ENCODE measurements at places on chromosomes 16 and 17.

GRCh38 chr17:41925991-41926590, 4.3 kb upstream of the ODAD4 start:
- no peak for DNase-seq

DNA sequence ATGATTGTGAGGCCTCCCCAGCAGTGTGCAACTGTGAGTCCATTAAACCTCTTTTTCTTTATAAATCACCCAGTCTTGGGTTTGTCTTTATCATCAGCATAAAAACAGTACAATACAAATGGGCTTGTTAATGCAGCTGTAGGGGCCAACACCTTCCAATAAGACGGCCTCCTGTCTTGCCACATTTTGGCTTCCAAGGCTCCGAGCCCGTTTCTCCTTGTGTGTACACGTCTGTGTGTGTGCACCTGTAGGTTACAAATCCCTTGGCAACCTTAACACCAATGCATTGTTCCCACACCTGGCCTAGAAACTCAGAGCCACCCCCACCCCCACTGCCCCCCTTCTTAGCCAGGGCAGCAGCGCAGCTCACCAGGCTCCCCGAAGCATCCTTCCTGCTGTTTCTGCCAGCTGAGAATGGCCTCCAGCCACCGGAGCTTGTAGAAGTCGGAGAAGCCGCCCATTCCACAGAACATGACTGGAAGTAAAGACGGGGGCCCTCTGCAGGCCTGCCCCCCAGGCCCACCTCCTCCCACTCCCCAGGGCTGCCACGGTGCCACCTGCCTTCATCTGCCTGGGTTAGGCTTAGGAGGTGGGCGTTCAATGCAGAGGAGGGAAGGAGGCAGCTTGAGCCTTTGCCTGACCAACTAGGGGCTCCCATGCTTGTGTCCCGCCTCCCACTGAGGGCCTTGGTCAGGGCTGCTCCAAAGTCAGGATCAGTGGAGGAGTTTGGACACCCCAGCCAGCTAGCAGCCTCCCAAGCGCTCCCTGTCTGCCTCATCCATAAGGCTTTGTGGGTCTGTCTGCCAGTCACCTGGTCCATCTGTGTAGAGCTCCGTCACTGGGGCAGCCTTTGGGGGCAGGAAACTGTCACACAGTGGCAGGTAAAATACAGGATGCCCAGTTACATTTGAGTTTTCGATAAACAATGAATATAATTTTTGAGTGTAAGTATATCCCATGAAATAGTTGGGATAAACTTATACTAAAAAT, 10.6 kb downstream of the C16orf89 start:
- DNase-seq, result no peak

- DNase-seq, result no peak
Observed at GRCh38 chr17:81599719-81600486, 37.0 kb downstream of the NPLOC4 start.

GRCh38 chr17:28615260-28615940, 1.4 kb upstream of the RSKR start:
- DNase-seq, result no peak

DNA sequence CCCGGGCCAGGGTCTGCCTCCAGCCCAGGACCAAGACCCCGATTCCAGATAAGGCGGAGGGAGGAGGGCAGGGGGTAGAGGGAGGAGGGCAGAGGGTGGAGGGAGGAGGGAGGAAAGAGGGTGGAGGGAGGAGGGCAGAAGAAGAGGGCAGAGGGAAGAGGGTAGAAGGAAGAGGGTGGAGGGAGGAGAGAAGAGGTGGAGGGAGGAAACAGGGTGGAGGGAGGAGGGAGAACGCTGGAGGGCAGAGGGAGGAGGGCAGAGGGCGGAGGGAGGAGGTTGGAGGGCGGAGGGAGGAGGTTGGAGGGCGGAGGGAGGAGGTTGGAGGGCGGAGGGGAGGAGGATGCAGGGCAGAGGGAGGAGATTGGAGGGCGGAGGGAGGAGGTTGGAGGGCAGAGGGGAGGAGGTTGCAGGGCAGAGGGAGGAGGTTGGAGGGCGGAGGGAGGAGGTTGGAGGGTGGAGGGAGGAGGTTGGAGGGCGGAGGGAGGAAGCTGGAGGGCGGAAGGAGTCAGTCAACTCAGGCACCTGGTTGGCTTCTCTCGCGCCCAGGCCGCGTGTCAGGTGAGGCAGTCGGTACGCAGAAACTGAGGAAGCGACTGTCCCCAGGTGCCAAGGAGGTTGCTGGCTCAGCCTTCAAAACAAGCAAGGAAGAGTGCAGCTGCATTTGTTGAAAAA, 65.2 kb downstream of the KLHDC4 start:
- DNase-seq, result no peak

DNA sequence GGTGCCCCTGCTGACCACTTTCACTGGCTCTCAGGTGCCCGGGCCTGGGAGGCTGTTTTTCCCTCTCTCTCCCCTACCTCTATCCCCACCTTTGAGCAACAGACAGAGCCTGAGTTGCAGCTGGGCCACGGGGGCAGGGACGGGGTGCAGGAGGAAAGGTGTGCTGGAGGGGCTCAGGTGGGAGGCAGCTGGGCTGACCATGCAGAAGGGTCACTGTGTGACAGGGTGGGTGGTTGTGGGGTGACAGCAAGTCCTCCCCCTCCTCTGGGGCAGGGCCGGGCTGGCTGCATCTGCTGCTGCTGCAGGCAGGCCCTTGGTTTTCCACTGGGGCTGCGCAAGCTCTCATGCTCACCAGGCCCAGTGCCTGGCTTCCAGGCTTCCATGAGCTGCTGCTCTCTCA, 6.6 kb downstream of the ZNF319 start:
- DNase-seq, result no peak

DNA sequence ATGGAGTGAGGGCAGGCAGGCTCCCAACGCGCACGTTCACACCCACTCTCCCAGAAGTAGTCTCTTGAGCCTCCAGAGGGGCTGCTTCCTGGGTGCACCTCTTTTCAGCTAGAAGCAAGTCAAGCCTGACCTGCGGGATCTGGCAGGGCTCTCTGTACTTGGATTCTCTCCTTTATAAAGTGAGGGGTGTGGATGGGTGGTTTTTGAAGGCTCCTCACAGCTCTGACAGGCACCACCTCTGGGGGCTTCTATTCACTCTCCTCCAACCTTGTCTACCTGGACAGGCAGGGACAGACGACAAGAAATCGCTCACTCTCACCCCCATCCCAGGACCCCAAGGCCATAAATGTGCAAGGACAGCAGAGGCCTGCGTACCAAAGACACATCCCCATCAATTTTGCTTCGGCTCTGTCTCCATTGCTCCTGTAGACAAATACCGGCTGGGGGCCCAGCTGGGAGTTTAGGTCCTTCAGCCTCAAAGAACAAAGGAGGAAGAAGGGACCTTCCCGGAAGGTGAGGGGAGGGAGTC, 814 bp upstream of the DYNLL2 start:
- no peak for DNase-seq

- no peak for DNase-seq
Observed at GRCh38 chr17:18267366-18267765, 6.9 kb downstream of the MIEF2 start.

- DNase-seq, result no peak
Observed at GRCh38 chr17:44414394-44415155, 25.1 kb upstream of the ITGA2B start.

GRCh38 chr16:84725481-84726078, 25.8 kb downstream of the USP10 start:
- no peak for DNase-seq

DNA sequence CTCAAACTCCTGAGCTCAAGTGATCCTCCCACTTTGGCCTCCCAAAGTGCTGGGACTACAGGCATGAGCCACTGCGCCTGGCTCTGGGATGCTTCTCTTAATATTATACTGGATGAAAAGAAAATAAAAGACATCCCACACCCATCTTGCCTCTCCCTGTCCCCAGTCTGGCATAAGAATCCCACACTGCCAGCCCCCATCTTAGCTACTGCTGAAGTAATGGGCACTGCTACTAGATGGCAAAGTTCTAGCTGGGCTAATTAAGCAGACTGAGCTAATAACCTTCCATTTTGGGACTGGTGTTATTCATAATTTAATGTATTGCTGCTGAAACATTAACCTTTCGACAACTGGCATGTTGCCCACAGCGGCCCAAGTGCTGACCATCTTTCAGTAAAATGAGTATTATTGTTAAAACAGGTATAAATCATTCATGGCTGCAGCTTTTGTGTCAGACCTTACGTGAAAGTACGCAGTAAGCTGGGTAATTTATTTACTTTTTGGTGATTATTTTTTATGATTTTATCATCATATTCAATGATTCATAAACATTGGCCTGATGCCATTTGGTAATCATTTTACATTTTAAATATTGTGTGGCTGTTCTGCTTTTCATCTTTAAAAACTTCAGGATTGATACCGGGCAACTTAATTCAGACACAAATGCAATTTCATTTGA, 47.4 kb upstream of the ZFHX3 start:
- DNase-seq, result no peak

DNA sequence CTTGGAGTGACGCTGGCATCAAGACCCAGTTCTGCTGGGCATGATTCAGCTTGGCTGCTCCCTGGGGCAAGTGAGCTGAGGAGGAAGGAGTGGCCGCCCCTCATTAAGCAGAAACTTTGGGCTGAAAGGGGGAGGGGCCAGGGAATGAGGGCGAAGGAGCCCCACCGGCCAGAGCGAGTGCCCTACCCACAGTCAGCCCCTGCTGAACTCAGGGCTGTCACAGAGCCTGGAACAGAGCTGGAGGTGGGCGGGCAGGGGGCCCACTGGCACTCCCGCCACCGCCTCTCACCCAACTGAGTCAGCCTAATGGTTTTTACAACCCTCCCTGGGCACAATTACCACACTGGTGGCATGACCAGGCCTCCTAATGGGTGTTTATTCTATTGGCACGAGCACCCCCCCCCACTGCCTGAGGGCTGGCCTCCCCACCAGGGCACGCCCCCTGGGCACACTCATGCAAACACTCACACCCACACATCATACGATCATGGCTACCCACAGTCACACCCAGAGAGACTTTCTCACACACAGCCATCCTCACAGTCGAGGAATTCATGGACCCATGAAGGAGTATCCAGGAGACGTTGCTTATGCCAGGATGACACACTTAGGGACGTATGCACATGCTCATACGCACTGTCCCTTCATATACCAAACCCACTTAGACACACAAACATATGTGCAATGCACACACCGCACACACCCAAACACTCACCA, 19.2 kb downstream of the UNC119 start:
- DNase-seq, result no peak

DNA sequence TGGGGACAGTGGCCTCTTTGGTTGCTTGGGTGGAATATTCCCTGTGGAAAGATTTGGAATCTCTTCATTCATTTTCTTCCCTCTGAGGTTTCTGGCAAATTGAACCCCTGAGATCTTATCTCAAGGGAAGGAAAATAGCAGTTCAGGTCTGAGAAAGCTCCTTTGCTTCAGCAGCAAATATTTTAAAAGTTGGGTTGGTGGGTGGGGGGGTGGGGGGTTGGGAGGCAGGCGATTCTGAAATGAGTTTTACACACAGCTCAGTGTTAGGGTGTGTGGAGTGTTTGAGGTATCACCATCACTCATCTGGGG, 6.8 kb downstream of the TBX2 start:
- no peak for DNase-seq

DNA sequence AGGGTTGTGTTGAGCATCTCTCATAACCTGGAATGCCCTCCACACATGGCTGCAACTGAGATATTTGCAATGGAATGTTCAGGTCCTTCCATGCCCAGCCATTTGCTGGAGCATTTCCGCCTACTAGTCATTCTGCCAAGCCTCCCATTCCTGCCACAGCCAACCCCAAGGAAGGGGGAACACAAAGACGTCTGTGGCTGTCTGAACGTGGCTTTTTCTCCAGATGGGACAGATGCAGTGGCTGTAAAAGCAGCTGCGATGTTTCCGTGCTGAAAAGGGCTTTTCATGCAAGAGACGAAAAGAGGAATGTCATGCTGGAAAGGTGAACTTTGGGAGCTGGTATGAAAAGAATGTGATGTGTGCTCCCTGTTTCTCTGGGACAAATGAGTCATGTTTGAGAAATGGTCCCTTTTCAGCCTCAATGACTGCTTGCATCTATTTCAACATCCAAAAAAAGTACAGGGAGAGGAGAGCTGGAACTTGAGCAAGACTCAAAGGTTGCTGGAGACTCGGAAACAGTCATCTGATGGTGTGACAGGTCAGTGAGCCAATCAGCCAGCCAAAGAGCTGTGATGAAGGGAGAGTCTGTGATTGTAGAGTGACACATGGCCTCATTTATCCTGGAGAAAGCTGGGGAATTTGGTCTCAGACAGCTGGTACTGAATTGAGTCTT, 208.9 kb downstream of the SHISA9 start:
- DNase-seq, result peak; percentile 49

GRCh38 chr17:68205808-68206720, 41.8 kb upstream of the AMZ2 start:
- DNase-seq, result peak; percentile 40

DNA sequence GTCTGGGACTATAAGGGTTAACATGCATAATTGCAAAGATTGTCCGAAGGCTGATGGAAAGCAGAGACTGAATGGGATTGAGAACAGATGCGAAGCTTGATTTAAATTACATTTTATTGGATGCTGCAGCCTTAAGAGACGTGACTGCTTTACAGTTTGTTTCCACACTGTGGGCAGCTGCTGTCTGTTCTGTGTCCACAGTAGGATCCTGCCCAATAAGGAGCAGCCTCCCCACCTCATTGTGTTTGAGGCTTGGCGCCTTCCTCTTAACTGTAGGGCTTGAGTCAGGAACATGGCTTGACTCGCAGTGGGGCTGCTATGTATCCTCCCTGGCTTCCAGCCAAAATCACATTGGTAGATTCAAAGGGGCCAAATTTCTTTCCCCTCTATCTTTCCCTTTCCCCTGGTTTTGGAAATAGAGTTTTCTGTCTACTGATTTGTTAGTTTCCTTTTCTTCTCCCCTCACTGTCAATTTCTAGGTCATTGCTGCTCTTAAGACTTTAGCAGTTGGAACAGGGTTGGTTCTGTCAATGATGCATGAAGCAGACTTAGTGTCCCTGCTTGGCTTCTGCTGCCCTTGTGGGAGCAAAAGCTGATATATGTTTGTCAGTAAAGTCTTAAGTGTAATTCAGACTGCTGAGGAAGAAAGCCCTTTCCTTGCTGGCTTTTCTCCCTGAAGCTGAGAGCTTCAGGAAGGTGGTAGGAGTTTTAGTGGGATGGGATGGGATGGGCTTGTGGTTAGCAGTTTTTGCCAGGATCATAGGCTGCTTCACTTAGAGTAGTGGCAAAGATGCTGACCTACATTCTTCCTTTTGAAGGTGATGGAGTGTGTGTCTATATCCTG, 5.0 kb upstream of the RARA start:
- DNase-seq, result no peak

DNA sequence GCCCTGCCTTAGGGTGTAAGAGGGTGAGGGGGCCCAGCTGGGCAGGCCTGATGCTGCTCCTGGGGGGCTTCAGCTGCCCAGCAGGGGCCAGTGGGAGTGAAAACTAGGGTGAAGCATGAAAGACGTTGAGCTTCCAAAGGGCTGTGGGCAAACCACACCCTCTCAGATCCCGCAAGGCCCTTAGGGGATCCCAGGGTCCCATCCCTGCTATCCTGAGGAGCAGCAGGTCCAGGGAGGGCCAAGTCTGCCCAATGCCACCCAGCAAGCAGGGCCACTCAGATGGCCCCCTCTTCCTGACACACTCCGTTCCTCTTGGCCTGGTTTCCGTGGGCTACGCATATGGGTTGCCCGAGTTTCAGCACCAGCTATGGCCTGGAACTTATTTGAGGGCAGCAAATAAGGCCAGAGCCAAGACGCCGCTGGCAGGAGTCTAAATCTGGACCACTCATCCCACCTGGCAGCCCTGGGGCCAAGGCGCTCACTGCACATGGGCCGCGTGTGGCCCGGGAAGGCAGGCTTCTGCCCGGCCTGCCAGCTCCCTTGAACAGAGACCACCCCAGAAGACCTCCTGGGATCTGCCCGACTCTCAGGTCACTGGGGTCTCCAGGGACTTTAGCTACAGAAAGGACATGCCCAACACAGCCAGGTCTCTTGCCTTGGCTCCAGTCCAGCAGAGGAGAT, 4.2 kb downstream of the ATP2A3 start:
- DNase-seq, result no peak

Measured in SW 1271 (cell line).